Chondrocyte (in vitro differentiated cells): ENCODE measurements at places on chromosomes 1 and 21. TPM values are rescaled to one million over a fixed set of nuclear protein-coding genes. Genes with fewer than 3 reads are reported as not detected.

- DNase-seq = no peak
Observed at GRCh38 chr1:190258003-190258402, 219.7 kb downstream of the BRINP3 start.

DNA sequence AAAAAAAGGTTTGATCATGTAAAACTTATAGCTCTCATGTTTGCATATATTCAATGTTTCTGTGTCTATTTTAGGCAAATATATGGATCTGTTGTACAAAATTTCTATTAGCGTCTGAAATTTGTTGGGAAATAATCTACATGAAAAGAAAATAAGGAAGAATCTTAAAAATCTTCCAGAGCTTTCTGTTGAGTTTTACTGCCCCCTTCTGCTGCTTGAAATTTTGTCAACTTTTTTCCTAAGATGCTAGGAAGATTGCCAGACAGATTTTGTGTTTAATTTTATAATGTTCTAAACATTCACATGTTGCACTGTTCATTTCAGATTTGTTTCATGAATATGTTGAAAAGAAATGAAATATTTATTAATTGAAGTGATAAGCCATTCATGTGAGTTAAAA is 2.5 kb upstream of the PTGS2 start:
- DNase-seq = no peak

GRCh38 chr1:153339802-153340201 is 8.8 kb downstream of the PGLYRP4 start:
- no peak for DNase-seq

- peak; percentile 90 for DNase-seq
Observed at GRCh38 chr1:18901952-18902522, 318 bp downstream of the ALDH4A1 start.

GRCh38 chr1:230785636-230786384 is 38.6 kb downstream of the CAPN9 start:
- DNase-seq = no peak

DNA sequence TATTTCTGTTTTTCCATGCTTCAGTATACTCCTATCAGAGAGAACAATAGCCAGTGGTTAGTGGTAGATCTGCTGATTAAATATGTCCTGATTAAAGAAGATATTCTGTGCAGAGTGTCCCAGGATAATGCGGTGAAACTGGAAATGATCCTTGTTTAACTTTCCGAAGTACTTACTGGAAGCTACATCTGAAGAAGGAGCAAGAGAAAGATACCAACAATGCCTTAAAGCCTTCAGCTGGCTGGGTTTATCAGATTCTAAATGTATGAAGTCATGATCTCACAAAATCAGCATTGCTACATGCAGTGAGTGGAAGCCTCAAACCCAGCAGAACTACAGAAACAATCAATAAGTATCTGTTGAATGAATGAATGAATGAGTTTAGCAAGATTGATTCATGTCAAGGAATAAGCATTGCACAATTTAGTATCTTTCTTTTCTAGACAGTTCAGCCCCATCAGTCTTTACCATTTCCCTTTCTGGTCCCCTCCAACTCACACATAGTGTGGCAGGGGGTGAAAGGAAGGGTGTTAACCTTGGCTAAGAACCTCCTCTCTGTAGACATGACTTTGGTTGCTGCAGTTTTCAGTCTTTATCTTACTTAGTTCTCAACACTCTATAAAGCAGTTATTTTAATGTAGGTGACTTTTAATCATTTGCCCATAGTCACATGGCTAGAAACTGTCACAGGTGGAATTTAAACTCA is 24.7 kb upstream of the DNASE2B start:
- DNase-seq = no peak

DNA sequence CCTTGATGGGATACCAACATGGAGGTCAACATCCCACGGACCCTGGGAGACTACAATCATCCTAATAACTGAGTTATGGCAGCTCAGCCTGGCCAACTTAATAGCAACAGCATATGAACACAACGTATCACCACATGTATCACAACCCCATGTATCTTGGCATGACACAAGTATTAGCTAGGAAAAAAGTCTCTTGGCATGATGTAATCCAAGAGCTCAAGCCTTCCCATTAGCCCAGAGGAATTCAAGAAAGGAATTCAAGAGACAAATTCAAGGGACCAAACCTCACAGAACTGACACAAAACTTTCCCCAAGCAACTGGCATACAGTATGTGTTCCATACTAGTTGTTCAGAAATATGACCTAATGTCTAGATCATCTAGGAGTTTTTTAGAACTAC is 100.9 kb upstream of the HMGB4 start:
- no peak for DNase-seq

DNA sequence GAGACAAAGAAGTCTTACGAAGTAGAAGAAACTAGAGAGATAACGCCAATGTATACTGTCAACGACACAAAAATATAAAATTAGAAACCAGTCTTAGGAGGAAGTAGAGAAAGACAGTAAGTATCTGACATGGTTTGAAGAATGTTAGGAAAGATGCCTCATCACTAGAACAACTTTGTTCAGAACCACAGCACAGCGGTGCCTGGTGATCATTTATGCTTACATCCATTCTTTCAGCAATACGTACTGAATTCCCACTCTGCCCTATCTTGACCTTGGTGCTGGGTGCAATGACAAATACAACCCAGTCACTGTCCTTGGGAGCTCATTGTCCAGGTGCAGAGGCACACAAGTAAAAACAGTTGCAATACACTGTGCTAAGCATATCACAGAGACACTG is 104.4 kb downstream of the TM2D1 start:
- DNase-seq = no peak

GRCh38 chr1:154955039-154955717 is 721 bp downstream of the PBXIP1 start:
- peak; percentile 38 for DNase-seq

DNA sequence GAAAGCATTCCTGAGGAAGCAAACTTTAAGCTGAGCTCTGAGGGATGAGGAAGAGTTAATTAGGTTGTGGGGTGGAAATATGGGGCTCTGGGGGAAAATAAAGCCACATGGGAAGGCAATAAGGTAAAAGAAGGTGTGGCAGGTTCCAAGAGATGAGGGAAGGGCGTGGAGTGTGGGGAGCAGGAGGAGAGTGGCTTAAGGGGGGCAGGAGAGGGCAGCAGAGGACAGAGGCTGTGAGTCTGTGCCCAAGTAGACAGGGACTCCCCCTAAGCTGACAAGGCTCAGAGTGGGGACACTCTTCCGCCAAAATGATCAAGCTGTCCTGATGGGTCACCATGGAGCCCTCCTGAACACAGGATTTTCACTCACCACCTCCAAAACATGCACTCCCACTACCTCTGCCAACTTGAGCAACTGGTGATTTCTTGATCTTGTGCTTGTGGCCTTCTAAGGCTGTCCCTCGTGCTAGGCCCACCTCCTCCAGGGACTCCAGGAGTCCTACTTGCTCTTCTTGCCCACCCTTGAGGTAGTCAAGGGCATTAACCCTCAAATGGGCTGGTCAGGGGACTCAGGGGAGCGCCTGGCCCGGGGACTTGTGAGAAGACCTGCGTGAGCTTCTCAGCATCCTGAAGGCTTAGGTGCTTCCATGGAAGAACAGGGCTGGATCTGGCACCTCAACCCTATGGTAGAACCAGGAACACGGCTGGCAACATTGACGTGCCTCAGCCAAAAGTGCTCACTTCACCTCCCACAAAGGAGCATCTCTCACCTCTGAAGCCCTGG is 23.4 kb downstream of the DMAP1 start:
- no peak for DNase-seq

DNA sequence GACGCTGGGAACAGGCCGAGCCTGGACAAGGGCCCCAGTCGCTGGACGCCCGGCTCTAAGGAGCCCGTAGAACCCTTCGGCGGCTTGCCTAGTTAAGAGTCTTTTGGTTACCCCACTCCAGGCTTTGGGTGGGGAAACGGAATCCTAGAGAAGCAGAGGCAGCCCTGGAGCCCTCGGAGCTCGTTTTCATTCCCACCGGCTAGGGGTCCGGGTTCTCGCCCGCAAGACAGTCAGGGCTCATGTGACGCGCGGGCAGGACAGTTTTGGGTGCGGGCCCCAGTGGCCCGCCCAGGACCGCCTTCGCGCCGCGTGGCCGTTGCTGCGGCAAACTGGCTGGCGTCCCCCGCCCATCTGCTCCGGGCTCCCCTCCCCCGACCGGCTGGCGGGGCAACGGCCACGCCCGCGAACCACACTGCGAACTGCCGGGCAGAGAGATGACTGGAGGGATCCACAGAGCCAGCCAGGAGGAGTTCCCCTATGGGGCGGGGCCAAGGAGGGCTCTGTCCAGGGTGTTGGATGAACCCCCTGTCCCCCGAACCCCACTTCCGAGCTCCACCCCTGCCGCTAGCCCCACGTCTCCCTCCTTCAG is 829 bp upstream of the HES2 start:
- DNase-seq = peak; percentile 87

DNA sequence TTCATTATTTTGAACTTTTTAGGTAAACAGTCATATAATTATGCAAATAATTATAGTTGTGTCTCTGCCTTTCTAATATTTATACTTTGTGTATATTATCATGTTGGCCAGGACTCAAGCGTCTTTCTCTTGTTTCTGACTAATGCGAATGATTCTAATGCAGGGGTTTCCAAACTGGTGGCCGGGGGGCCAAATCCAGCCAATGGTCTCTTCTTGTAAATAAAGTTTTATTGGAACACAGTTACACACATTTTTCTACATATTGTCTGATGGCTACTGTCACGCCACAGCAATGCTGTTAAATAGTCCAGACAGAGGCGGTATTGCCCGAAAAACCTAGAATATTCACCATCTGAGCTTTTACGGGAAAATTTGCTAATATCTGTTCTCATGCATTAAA is 8.9 kb upstream of the POFUT2 start:
- DNase-seq = peak; percentile 33

- DNase-seq = no peak
Observed at GRCh38 chr1:30374400-30375070, 348.9 kb downstream of the MATN1 start.

DNA sequence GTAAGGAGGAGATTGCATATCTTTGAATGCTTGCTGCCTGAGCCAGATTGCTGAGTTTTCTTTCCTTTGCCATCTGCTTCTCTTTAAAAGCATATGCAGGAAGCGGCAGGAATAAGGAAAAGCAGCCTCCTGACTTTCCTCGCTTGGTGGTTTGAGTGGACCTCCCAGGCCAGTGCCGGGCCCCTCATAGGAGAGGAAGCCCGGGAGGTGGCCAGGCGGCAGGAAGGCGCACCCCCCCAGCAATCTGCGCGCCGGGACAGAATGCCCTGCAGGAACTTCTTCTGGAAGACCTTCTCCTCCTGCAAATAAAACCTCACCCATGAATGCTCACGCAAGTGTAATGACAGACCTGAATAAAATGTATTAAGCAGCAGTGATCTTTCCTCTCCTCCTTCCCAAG is 1.5 kb downstream of the CORT start:
- DNase-seq = no peak

GRCh38 chr21:14688412-14688811 is 142.3 kb upstream of the SAMSN1 start:
- DNase-seq = no peak

GRCh38 chr1:220925707-220926106 is 46.5 kb downstream of the HLX start:
- DNase-seq = no peak

DNA sequence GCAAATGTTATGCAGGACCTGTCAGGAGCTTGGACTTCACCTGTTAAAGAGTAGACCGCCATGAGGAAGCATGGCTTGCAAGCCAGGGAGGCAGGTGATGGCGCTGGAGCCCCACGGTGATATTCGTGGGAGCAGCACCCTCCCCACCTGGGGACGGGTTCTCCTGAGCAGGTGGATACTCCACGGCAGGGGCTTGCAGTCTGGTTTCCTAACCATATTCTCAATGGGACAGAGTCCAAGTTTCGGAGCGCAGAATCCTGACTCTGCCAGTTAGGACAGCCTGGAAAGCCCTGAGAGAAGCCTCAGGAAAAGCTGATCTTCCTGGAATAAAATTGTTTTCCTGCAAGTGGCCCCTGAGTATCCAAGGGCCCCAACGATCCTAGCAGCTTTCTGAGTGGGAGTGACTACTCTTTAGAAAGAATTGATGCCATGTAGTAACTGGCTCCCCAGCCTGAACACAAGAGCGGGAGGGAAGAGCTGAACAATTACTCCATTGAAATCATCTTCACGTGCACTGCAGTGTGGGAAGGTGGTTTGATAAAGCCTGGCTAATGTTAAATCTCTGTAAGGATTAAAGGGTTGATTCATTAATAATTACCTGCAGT is 146.3 kb upstream of the RAB4A start:
- DNase-seq = no peak

DNA sequence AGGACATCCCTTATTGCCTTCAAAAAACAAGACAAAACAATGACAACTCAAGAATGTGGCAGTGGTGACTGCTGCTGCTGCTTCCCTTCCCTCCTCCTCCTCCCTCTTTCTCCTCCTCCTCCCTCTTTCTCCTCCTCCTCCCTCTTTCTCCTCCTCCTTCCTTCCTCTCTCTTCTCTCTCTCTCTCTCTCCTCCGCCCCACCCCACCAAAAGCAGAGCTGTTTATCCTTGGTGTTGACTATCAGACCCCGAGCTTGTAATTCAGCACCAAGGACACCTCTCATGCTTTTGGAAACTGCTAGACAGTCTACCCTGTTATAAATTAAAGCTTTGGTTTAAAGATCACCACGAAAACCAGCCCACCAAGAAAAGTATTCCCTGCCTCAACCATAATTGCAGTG is 72.4 kb upstream of the IFNAR2 start:
- no peak for DNase-seq

GRCh38 chr1:203985676-203986075 is 87.2 kb upstream of the SOX13 start:
- DNase-seq = no peak

- no peak for DNase-seq
Observed at GRCh38 chr1:219174460-219175211, 958 bp downstream of the LYPLAL1 start.

- no peak for DNase-seq
Observed at GRCh38 chr1:87976316-87976715, 647.6 kb downstream of the LMO4 start.

GRCh38 chr1:31038360-31038759 is 27.2 kb downstream of the PUM1 start:
- no peak for DNase-seq

The SAMD13 gene
- total RNA-seq = 0.65 to 1.4 TPM (median 0.92 TPM) in 3 replicates

The SFN gene
- total RNA-seq = not detected in 3 replicates

The CFHR3 gene
- 0.31 TPM in 1 of 3 replicates, not detected in the others for total RNA-seq

The GRIK3 gene
- not detected in 3 replicates for total RNA-seq

The EXTL2 gene
- total RNA-seq = 24.7 to 36.1 TPM (median 26.0 TPM) in 3 replicates

The FAM151A gene
- not detected in 3 replicates for total RNA-seq

The SLC16A4 gene
- total RNA-seq = 16.5 to 23.9 TPM (median 17.0 TPM) in 3 replicates

The LCE6A gene
- total RNA-seq = not detected in 3 replicates

The C21orf91 gene
- 10.4 to 15.1 TPM (median 12.9 TPM) in 3 replicates for total RNA-seq

The DENND2D gene
- 0.25 TPM in 1 of 3 replicates, not detected in the others for total RNA-seq
